ENCODE measurements at places on chromosomes 6 and 20.

GRCh38 chr6:25670793-25671513, 18.9 kb downstream of the SCGN start:
- DNase-seq, result no peak

GRCh38 chr20:62787321-62787720, 9.0 kb upstream of the MRGBP start:
- no peak for DNase-seq

- no peak for DNase-seq
Measured at GRCh38 chr20:11861479-11861878, 56.2 kb upstream of the BTBD3 start.

GRCh38 chr6:49766762-49767161, 20.3 kb downstream of the PGK2 start:
- DNase-seq, result no peak

DNA sequence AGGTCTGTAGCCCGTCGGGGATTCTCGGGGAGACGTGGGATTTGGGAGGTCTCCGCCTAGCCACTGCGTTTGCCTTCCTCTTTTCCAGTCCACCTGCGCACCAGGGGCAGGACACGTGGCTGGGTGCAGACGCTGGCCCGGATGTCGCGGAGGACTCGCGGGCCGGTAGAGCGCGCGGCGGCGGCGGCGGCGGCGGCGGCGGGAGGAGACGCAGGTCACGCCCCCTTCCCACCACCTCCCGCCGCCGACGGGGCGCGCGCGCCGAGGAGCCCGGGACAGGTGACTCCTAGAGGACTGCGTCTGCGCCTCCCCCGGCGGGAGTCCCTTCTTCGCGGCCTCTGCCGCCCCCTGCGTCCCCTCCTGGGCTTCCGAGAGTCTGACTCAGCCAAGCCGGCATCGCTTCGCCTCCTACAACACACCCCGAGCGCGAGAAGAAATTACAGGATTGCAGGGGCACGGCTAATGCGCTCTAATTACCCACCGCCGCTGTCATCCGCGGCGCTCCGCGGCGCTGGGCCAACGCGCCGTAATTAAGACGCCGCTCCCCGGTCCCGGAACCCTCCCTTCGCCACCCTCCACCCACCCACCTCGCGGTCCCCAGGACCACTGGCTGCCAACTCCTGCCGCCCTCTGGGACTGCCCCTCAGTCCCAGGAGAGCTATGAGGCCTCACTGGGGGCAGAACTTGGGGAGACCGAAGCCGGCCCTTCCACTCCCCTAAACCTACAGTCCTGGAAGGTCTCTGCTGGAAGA, 124.5 kb downstream of the MRPL14 start:
- no peak for DNase-seq

DNA sequence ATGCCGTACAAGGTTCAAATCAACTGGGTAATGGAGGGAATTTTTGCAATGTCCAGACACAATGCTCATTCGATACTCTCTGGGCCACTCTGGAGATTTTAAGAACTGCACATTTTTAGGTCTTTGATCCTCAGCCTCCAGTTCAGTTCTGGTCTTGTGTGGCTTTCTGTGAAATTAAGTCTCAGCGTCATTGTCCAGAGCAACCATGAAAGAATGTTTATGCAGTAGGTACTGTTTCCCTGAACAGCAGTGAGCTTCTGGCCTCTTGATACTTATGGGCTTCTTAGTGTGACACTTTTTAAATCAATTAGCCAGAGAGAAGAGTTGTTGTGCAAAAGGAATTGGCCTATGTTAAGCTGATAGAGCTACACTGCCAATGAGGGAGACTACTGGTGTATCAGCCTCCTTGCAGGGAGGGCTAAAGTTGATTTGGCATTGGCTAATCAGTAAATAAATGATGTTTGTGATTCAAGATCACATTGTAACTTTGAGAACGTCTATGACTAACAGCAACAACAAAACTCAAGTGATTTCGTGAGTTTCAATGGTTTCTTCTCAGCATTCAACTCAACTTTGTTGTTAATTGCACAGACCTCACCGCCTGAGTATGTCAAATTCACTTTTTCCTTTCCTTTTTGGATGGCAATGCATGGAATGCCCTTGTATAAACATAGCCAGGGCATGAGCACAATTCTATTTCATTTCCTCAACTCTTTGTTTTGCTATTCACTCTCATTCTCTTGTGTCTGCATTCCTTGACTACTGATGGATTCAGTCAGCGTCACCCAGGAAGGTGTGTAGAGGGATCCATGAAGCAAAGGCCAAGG, 85.1 kb downstream of the GJA1 start:
- no peak for DNase-seq

DNA sequence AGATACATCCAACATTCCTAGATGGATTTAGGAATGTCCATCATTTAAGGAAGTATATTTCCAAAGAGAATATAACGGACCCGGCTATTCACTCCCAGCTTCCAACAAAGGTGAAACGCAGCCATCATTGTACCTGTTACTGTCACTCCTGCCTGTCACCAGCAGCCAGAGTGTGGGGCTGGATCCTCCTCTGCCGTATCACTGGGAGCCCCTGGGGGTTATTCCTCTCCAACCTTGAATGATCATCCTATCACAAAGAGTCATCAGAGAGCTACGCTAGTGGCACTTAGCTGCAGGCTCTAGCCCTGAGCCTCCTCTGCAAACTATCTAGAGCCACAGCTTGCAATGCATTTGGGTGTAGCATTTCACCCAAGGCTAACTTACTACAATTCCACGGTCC, 73.6 kb upstream of the NHSL1 start:
- DNase-seq, result no peak

DNA sequence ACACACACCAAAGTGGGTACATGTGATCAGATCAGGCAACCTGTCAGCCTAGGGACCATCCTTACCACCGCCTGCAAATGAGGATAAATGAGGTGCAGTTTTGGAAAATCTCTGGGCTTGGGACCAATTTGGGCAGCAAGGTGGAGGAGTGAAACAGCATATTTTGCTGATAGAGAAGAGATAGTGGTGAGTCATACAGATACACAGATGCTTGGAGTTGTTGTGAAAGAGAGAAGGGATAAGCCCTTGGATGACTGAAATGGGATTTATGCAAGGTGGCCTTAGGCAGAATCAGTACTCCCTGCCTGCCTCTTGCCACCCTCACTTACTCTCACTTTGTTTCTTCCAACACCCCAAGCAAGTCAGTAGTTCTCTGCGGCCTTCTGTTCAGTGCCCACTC, 34.7 kb downstream of the BMP2 start:
- DNase-seq, result no peak

DNA sequence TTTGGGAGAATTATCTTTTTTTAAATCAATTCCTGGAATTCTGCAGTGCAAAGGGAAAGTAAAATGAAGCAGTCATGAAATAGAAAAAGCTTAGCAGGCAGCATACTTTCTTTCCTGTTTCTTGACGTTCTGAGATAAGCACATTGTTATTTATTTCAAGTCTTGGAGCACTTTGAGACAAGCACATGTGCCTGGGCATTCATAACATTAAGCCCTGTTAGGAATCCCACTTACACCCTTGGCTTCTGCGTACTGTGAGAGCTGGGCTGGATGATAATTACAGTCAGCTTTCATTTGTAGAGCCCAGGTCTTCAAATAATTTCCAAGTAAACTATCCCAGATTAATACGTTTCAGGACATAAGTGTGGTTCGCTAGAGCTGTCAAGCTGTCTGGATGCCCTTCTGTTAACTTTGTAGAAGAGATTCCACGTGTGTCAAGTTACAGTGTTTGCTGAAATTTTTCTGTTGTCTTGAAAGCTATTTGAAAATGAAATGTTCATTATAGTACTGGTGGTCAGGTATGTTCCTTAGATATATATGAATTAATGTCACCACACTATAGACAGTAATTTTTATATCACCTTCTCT, 8.9 kb downstream of the FARS2 start:
- no peak for DNase-seq
